Right atrium auricular region (tissue), 2 donors: ENCODE measurements at places on chromosomes 16 and 17. TPM values are rescaled to one million over a fixed set of nuclear protein-coding genes. Genes with fewer than 3 reads are reported as not detected.

Gene PLA2G15
- total RNA-seq, result 28.3 TPM

Gene KRTAP29-1
- total RNA-seq, result not detected

DNA sequence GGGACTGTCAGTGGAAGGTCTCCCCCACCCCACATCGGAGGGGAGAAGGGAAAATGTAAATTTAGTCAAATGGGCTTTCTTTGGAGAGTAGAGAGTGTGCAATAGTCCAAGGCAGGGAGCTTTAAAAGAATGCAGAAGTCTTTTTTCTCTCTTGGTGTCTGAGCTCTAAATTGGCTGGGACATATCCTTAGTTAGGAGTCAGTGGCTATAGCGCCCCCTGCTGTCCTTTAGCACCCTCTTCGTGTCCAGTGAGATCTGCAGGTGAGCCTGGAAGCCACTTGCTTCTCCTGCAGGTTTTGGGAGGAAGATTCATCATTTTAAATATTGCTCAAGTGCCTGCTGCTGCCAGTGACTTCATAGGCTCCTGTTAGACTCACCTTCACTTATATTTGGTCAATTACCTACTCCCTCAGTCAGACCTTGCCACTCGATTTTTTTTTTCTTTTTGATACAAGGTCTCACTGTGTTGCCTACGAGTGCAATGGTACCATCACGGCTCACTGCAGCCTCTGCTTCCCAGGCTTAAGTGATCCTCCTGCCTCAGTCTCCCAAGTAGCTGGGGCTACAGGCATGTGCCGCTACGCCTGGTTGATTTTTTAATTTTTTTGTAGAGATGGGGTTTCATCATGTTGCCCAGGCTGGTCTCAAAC, 174.8 kb downstream of the PRKCB start:
- DNase-seq, result peak; percentile 74

GRCh38 chr17:80012765-80013741, 22.6 kb downstream of the TBC1D16 start:
- DNase-seq, result no peak

Gene HBA2
- 3,226 TPM for total RNA-seq
